AG10803 (cell line): ENCODE measurements at places on chromosomes 5 and 9.

DNA sequence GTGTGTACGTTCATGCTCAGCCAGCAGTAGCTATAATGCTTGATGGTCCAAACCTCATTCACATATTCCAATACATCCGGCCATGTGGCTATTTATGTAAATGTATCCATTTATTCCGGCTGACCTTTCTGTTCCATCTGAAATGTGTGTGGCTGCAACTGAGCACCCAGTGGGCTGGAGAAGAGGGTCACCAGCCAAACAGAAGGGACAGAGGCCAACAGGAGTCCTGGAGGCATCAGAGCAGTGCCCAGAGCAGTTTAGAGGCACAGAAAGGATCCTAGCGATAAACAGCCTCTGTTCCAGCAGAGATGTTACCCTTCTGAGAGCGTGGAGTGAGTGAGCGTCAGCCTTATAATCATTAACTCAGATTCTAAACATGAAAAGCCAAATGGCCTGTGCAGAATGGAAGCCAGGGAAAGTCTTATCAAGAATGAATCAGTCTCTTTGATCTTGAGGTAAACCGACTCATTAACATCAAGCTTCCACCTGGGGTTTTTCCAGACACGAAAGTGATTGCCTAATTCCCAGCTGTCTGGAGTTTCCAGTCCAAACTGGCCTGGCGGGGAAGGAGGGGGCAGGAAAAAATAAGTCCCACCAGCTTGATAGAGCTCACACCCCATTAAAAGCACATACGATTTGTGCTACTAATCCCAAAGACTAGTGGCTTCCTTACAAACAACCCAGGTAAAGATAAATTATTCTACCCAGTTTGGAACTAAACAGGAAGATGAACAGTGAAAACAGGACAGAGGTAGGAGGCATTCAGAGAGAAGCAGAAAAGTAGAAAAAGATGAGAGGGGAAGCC is 55.7 kb downstream of the SUSD1 start:
- DNase-seq, result no peak

DNA sequence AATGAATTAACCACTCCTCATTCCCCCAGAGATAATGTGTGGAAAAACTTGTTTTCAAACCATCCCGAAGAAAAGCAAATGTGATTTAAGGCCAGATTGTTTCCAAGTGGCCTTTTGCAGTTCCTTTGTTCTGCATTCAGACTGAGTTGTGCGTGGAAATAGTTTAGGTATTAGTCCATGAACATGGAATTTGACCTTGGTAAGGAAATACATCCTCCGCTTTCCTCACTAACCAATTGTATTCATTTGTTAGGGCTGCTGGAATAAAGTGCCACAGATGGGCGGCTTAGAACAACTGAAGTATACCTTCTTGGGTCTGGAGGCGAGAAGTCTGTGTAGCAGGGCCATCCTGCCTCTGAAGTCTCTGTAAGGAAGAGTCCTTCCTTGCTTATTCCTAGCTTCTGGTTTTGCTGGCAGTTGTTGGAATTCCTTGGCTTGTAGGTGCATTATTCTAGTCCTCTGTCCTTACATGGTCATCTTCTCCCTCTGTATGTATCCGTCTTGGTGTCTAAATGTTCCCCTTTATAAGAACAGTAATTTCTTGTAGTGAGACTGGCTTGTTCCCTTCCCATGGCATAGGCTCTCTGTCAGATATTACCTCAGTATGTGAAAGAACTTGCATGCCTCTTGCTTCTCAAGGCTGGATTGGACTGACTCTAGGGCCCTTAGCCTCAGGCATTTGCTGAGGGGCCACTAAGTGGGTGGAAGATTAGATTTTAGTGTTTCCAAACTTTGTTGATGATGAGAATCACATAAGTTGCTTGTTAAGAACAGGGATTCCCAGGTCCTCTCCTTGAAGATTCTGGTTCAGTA is 53.9 kb downstream of the RAI14 start:
- DNase-seq, result peak; percentile 84

DNA sequence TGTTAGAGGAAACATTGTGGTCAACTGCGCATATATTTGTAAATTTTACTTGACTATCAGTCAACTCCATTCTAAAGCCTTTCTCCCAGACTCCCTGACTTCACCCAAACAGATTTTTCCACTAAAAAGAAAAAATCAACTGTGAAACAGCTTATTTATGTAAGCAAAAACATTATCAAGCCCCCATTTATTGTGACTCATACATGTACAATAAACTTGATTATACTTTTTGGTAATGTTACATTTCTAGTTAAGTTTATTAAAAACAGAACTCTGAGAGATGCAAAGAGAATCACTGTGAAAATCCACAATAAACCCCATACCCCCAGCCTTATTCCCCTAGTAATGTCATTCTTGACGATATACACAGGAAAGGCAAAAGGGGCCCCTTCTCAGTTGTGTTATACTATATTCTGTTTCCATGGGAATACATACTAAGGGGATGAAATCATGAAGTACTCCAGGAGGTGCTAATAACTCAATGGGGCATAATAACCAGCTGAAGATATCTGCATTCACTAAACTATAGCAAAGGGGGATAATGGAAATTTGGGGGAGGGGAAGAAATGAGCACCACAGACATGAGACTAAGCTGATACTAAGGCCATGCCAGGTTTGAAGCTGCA is 616.0 kb downstream of the ACTL7B start:
- no peak for DNase-seq

DNA sequence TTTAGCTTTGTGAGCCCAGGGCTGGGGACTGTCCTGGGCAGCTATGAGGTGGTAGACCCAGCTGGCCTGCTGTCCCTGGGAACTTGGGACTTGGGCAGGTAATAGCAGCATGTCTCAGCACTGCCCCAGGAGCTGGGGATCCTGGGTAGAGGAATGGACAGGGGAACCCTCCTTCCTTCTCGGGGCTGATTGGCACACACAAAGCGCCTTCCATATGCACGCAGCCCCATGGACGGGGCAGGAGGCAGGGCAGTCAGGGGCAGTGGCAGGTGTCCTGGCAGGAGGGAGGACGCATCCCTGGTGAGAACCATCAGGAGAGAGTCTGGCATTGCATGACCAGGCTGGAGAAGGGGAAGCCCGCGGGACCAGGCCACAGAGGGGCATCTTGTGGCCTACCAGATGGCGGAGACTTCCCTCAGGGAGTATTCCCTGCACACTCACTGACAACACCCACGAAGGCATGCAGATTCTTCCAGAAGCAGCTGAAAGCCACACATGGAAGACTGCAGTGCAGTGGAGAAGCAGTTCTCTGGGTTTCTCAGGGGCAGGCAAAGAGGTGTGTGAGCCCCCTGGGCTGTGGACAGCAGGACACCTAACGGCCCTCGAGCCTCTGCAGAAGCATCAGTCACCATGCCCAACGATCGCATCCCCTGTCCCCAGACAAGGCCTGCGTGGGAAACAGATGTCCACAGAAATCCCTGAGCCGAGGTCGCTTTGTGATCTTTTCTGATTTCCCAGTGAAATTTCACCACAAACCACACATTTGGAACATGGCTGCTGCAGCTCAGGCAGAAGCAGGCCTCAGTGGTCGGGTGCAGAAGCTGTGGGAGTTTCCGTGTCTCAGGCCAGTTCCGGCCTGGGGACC is 7.0 kb upstream of the NKD2 start:
- DNase-seq, result no peak

DNA sequence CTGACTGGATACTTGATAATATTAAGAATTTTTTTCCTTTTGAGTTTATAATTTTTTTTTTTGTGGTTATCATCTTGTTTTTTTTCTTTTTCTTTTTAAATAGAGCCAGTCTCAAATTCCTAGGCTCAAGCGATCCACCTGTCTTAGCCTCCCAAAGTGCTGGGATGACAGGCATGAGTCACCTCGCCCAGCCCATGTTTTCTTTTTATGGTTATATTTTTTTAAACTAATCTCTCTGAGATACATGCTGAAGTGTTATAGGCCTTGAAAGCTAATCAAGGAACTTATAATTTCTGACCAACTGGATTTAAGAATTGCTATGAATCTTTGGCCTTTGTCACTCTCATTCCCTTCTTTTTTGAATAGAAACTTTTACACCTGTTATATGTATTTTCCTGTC is 6.8 kb upstream of the AMACR start:
- no peak for DNase-seq

DNA sequence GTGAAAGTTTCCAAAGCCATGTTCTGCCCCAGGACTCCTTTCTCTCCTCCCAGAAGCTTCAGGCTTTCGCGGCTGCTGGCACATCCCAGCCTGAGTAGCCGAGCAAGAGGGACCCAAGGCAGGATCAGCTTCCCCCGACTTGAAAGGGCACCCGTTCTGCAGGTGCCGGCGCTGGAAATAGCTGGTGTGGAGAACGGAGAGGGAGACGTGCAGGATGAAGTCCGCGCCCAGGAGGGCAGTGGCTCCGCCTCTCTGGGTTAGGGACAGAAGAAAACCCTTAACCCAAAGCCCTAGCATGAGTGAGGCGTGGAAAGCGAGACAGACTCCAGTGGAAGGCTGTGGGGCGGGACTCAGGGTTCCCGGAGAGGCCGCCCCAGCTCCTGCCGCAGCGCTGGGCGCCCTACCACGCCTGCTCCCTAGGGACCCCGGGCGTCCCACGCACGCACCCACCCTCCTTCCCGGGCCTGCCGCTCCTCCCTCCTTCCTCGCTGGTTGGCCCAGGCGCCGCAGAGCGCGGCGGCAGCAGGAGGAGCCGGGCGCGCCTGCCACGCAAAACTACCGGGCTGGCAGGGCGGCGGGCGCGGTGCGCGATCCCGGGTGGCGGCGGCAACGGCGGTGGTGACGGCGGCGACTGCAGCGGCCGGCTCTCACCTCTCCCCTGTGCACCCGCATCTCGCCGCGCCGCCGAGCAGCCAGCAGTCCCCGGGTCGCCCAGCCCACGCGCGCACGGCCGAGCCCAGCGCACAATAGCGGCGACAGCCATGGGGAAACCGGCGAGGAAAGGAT is at the start of gene SLC1A1:
Gene SLC1A1, plus strand, starts transcription at position 550 of the 786 bp plus-strand sequence. Its CDS starts 212 bp downstream, at position 762.
- DNase-seq, result peak; percentile 70

DNA sequence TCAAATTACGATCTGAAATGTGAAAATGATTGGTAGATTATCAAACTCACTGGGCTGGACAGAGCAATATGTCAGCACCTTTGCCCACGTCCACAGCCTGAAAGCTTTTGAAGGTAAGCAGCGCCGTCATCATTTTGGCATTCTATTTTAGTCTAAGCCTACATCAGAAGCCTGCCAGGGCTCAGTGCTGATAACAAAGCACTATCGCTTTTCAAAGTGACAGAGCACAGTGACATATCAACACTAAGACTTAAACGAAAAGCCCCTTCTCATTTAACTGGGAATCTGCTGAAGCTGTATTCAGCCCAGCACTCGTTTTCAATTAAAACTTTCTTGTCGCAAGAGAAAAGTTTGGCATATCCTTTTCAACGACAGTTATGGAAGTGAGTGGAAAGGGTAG is 1076.3 kb downstream of the PTPRD start:
- DNase-seq, result no peak

GRCh38 chr5:136062366-136063274 is 33.8 kb downstream of the TGFBI start:
- peak; percentile 52 for DNase-seq

- DNase-seq, result peak; percentile 60
Observed at GRCh38 chr5:153896117-153896516, 142.6 kb downstream of the FAM114A2 start.

DNA sequence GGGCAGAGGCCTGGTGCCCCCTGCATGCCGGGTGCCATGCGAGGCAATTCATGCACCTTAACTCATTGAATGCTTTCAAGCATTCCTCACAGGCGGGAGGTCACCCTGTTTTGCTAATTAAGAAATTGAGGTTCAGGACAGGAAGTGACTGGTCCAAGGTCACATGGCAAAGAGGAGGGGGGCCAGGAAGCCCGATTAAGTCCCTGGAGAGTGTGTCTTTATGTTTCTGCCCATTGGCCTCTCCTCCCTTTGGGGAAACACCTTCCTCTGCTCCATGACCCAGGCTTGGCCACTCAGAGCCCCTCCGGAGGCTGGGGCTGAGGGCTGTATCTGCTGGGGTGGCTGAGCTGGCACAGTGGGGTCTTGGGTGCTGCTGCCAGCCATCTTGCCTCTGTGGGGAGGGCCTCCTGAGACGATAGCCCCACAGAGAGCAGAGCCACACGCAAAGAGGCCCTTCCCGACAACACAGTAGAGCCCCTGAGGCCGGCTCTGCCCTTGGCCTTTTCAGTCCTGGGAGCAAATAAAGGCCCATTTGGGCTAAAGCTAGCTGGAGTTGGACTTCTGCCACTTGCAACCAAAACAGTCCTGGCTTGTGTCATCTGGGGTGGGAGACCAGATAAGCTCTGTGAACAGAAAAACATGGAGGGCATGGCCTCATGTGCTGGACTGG is 90.8 kb upstream of the NEURL1B start:
- no peak for DNase-seq

DNA sequence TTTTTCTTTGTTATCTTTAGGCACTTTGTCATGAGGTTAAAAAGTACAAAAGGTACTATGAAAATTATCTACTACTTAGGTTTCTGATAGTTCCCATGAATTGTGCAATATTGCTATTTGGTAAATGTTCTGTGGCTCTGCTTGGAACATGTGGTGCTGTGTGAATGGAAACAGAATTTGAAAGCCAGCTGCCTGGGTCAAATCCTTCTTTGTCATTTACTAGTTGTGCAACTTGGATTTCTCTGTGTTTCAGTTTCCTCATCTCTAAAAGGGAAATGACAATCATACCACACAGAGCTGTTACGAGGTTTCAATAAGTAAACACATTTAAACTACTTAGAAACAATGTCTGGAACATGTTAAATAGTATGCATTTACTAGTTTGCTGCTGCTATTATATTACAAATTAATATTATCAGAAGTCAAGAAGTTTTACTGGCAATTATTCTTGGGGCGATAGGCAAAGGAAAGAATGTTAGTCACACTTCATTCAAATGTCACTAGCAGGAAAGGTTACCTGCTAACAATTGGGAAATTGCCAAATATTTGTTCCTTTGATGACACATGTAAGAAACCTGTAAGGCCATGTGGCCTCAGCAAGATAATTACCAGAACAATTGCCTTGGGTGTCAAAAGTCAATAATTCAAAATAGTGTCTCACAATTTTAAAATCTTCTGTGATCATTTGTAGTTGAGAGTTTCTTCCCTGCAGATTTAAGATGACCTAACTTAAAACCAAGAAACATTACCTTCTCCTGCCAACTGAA is 184.8 kb downstream of the KIAA0825 start:
- DNase-seq, result peak; percentile 95

DNA sequence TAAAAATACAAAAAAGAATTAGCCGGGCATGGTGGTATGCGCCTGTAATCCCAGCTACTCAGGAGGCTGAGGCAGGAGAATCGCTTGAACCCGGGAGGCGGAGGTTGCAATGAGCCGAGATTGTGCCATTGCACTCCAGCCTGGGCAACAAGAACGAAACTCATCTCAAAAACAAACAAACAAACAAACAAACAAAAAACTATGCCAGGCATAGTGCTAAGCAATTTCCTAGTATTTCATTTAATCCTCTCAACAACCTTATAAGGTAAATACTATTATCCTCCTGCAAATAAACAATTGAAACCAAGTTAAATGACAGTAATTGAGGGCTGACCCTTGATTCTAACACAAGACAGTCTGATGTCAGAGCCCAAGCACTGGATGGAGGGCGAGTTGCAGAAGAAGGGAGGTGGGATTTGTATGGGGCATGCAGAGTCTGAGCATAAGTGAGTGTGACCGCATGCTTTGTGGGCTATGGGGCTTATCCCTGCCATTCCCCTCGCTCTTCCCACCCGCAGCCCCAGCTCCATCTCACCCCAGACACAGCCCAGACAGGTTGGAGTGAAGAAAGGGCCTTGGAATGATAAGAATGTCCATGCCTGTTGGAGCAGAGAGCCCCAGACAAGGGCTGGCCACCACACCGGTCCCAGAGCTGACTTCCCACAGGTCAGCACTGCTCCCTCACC is 24.3 kb upstream of the RPS14 start:
- DNase-seq, result peak; percentile 88

- DNase-seq, result peak; percentile 26
Observed at GRCh38 chr5:14593326-14594021, 11.9 kb downstream of the OTULINL start.
